ENCODE measurements at places on chromosomes 12 and 14.
A peak's percentile ranks its signal among the peaks of the same experiment; 100 is the strongest.

- DNase-seq = no peak
These were observed 94.1 kb upstream of the TMPO start for GRCh38 chr12:98421316-98421715.

DNA sequence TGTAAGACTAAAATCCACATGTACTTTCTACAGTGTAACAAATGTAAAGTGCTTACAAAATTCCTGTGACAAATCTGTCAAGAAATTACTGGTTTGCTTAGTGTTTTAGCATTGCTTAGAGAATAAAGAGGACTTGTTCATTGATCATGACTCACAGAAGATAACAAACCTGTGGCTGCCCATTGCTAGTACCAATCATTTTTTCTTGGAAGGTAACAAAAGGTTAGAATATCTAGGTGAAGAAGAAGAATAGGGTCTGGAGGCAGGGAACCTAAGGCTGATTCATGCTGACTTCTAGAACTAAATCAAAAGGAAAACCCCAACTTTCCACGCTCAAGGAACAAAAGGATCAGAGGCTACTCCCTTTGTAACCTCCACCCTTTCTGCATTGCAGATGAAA lies 232.7 kb upstream of the ABCD2 start:
- no peak for DNase-seq

DNA sequence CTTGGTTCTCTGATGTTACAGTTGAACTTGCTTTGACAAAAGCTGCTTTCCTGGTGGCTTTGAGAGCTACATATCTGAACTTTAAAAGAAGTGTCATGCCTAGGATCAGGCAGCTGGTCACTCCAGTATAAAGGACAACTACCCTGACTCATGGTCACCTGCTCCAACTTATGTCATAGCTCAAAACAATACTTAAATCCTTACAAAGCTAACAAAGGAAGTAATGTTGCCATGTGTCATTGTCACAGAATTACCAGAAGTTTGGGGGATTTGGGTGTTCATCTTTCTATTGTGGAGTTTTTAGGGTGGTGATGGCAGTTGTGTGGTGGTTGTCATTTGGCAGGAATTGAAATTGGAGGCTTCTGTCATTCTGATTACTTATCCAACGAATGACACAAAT lies 1.8 kb upstream of the TCP11L2 start:
- no peak for DNase-seq

DNA sequence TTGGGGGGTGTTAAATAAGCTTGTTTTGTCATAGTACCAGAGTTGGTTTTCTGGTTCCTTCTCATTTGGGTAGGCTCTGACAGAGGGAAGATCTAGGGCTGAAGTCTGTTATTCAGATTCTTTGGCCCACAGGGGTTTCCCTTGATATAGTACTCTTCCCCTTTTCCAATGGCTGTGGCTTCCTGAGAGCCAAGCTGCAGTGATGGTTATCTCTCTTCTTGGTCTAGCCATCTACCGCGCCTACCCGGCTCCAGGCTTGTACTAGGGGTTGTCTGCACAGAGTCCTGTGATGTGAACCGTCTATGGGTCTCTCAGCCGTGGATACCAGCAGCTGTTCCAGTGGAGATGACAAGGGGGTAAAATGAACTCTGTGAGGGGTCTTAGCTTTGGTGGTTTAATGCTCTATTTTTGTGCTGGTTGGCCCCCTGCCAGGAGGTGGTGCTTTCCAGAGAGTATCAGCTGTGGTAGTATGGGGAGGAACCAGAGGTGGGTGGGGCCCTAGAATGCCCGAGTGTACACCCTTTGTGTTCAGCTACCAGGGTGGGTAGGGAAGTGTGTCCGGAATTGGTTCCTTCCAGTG lies 209.7 kb downstream of the GPHN start:
- no peak for DNase-seq

DNA sequence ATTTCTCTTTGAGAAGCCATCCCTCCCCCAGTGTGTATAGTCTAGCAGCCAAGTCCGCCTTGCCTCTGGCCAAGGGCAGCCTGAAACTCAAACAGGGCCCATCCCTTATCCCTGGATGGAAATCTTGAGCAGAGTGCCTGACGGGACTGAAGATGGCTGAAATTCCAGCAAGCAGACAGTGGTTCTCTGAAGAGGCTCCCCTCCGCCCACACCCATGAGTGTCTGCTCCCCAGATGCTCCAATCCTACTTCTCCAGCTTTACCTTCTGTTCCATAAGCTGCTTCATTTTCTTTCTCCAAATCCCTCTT lies 396.2 kb downstream of the NUAK1 start:
- no peak for DNase-seq

DNA sequence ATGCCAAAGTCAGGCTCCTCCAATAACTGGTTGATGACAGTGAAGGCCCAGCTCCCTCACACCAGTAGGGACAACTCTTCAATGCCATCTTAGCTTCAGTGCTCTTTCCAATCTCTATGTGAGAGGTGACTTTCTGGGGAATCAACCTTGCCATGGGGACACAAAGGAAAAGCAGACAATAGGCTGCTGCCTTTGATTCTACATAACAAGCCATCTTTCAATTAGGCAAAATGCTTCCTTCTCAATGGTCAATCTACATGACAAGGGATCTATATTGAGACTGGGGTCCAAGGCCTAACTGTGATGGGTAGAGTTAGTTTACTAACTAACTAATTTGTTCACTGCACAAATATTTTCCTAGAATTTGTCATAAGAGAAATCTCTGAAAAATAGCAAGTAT lies 1417.5 kb upstream of the SEL1L start:
- no peak for DNase-seq

DNA sequence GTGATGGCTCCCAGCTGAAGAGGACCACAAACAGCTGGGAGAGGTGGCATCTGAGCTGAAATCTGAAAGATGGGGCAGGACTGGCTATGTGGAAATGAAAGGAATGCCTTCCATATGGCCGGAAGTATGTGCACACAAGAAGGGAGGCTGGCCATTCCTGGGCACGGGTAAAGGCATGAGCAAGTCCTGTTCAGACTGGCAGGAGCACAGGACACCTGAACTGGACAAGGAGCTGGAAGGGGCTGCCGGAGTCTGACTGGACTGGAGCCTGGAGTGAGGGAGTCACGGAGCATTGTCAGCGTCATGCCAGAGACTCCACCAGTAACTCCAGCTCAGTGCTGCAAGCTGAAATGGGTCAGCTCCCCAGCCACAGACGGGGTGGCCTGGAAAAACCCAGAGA lies 11.9 kb upstream of the TC2N start:
- no peak for DNase-seq

DNA sequence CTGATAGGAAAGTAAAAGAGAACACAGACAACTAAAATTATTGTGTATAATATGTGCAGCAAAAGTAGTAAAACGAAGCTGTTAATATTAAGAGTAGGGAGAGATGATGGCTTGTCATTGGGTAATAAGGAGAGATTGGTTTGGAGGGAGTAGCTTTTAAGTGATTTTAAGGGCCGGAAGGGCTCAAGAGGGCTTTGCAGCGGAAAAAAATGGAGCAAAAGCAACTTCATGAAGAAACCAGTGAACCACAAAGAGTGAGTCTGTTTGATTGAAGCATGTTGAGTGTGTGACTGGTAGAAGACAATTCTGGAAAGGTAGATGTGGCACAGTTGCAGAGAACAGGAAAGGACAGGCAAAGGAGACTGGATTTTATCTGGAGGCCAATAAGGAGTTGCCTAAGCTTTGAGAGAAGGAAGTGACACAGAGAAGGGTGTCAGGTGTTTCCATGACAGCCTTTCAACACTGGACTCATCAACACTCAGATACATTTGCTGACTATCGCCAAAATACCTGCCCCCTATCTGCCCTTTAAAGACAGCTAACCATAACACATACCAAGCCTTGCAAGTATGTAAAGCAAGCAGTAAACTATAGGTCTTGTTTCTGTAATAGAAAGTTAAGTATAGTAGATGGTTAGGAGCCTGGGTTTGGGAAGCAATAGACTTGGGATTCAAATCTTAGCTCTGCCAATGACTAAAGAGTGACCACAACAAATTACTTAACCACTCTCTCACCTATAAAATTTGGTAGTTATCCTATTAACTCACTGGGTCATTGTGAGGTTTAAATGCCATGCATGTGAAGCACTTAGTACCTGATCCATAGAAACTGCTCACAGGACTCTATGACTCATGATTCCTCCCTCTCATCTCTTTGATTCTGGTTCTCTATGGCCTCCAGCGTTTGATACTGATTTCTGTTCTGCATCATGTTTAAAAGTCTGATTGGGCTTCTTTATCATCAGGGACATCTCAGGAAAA lies 117.3 kb upstream of the LMNTD1 start:
- DNase-seq = no peak

- no peak for DNase-seq
These were observed 326.7 kb upstream of the TMPO start for GRCh38 chr12:98188650-98189077.

DNA sequence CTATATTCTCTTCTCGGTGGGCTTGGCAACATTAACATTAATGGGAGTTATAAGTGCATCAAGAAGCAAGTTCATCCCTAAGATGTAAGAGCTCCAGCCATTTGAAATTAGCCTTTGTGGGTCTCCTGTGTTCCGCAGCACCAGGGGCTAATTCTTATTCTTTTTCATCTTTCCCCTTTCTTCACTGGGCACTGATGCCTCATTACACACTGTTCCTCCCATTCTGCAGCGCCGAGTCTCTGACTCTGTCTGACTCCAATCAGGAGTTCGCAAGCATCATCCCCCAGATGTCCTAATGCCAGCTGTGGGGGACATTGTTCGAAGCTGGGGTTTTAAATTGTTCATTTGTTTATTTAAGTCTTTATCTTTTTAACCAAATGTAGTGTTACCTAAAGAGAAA lies 341.3 kb downstream of the EGLN3 start:
- no peak for DNase-seq

GRCh38 chr12:81499809-81500208 lies 259.3 kb downstream of the PPFIA2 start:
- DNase-seq = no peak

- DNase-seq = no peak
These were observed 31.7 kb upstream of the TUBA1C start for GRCh38 chr12:49232940-49233841.

GRCh38 chr14:28467611-28468010 lies 299.0 kb upstream of the FOXG1 start:
- DNase-seq = no peak

DNA sequence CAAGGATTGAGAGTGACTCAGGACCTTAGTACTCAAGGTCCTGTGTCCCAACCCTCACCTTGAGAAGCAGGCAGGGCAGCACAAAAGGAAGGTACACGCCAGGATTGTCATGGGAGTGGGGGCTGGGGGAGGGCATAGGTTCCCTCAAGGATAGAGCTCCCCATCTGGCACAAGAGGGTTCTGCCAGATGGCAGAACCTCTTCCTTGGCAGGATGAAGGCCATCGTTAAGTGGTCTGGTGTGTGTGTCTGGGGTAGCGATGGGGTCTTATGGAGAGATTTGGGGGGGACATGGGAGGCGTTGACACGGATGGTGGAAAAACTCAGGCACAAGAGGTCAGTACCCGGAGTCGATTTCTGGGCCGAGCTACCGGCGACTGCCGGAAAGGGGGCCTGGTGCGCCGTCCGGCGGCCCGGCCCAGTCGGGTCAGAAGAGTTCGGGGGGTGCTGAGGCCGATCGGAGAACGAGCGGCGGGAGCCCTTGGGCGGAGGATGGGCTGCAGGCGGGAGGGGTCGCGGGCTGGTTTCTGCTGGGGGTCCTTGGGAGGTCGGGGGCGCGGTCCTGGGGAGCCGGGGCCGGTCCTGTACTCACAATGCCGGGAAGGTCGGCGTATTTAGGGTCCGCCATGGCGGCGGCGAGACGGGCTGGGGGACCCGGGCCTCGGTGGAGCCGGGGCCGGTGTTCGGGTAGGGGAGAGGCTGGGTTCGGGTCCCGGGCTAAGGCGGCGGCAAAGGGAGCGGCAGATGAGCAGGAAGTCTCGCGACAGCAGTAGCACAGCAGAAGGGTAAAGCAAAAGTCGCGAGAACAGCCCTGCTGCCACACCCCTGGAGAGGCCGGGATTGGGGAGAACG lies at the start of gene DCTN2:
Gene DCTN2, minus strand, starts transcription at position 755 of the 850 bp plus-strand sequence. Its CDS starts 129 bp downstream, at position 626.
- DNase-seq = peak; percentile 91

DNA sequence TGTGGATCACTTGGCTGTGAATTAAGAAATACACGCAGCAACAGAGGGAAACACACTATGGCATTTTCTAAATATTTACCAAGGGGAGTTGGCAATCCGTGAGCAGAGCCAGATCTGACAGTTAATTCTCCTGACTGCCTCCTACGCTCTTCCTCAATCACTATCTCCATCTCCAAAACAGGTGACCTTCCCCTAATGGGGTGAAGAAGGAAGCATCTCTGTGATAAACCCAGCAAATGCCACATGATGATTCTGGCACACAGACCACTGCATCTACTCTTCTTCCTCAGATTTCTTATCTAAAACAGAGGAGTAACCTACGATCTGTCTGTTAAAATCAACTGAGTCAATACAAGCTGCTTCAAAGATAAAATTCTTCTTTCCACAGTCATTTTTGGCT lies 4.4 kb downstream of the SPTB start:
- DNase-seq = no peak

DNA sequence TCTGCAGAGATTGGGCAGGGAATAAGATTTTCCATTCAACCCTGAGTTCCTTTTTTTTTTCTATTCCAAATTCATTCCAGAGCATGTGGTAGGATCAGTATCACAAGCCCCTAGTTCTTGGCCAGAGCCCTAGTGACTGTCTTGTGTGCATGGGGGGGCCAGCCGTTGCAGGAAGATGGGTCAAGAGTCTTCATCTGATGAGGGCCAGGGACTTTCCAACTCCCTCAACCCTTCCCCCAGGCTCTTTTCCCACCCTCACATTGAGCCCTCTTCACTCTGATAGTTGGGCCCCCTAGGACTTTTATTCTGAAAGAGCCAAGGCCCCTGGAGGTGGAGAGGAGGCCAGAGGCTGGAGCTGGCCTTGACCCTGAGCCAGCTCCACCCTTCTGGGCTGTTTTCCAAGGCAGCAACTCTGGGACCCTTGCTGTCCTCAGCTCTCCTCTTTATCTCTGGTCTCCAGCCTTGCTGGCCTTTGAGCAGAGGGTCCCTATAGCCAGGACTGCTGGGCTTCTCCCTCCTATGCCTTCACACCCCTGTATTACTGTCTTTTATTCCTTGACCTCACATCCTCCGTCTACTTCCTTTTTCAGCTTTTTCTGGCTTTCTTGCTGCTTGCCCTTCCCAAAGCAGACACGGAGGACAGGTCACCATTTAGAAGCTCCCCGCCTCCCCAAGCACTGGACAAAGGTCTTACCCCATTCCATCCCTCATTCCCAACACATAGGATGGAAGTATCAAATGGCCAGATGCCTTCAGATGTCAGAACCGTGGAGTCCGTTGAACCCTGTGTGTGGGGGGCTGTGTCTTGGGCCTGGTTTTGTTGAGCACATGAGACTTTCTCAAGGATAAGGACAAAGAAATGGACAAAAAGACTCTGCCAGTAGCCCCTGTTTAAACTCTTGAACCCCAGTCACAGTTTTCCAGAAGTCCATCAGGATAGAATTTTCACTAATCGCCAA lies 5.6 kb downstream of the RBP5 start:
- no peak for DNase-seq

Measured in activated naive CD8-positive, alpha-beta T cell treated with anti-CD3 and anti-CD28 coated beads, Interleukin-2, amount 50 U/mL, for 16 hours (primary cell).